ENCODE measurements at places on chromosomes 4 and X.

GRCh38 chrX:40104630-40104984 is 6.8 kb upstream of the BCOR start:
- no peak for DNase-seq

GRCh38 chrX:24268786-24269185 is 45.1 kb downstream of the SUPT20HL2 start:
- DNase-seq = no peak

- no peak for DNase-seq
These were observed 241.6 kb downstream of the MGST2 start for GRCh38 chr4:139907001-139907809.

GRCh38 chr4:81946996-81947395 is 426.8 kb downstream of the HNRNPD start:
- DNase-seq = no peak

DNA sequence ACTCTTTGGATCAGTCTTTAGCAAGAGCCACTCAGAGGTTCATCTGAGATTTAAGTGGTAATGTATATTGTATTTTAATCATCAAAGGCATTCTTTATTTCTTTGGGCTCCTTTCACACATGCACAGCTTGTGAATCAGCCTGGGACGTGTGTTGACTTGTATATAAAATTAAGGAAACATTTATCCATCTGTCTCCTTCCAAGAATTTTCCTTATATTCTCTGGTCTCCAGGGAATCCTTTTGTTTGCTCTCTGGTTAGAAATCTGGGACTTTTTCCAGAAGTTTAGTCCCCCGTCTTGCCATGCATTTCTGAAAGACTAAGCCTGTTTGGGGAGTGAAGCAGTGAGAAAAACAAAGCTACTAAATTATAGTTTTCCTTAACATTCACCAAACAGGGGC is 212.3 kb downstream of the DCAF12L2 start:
- DNase-seq = no peak

Measured in stimulated activated naive CD4-positive, alpha-beta T cell (primary cell).